ENCODE measurements at places on chromosomes 4 and X.

GRCh38 chr4:141636771-141637460 lies 533 bp downstream of the IL15 start:
- peak; percentile 47 for DNase-seq

GRCh38 chrX:2967998-2968909 lies 38.1 kb upstream of the ARSH start:
- peak; percentile 18 for DNase-seq

- no peak for DNase-seq
Measured at GRCh38 chr4:27008679-27009078, 148.0 kb downstream of the STIM2 start.

DNA sequence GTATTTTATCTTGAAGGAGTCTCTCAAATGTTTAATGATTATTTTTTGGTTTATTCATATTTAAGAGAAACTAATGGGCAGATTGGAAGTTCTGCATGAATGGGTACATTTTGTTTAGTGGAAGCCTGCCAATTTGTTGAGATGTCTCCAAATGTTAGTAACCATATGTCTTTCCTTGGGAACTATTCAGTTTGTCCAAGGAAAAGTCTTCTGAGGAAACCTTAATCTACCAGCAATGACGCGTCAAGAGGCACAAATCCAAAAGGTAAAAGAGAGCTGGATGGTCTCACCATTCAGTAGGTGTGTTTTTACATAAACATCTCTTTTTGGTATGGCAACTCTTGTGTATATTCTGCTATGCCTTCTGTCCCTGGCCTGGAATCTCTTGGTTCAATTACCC lies 37.4 kb upstream of the NDST3 start:
- no peak for DNase-seq

DNA sequence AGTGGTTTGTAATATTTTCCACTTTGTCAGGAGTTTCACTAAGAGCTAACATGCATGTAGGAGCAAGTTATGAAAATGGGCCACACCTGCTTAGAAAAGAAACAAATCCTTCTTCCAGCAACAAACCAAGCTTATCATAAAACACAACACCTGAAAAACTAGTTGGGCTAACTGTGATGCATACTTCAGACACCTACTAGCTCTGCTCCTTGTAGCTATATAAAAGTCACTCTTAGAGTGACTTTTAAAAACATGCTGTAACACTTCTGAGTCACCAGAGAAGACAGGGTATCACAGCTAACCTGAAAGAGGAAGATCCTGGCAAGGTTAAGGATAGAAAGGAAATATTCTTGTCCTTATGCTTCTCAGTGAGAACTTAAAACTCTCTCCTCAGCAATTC lies 3.6 kb upstream of the SLAIN2 start:
- DNase-seq: no peak

DNA sequence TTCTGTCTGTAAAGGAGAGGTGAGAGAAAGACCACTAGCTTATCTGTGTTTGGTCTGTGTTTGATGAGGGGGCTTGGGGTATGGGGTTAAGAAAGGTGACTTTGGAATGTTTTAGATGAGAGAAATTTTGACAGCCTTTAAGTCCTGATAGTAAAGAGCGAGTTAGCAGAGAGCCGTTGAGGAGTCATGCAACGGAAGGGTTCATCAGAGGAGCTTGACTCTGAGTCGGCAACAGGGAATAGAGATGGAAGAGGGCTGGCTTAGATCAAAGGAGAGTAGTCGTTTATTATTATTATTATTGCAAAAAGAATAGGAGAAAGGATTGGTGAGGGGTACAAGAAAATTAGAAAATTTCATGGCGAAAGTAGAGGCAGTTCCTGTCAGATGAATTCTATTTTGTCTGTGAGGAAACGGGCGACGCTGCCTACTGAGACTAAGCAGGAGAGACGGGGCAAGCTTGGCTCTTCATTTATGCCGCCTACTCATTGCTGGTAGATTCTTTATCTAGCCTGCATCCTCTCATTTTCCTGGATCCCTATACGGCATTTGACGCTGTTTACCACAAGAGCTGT lies 473 bp upstream of the VAMP7 start:
- no peak for DNase-seq

GRCh38 chrX:39585808-39586207 lies 511.9 kb downstream of the BCOR start:
- no peak for DNase-seq

Data from T47D (cell line).